NCI-H510A (cell line): ENCODE measurements at places on chromosomes 5 and 9.

DNA sequence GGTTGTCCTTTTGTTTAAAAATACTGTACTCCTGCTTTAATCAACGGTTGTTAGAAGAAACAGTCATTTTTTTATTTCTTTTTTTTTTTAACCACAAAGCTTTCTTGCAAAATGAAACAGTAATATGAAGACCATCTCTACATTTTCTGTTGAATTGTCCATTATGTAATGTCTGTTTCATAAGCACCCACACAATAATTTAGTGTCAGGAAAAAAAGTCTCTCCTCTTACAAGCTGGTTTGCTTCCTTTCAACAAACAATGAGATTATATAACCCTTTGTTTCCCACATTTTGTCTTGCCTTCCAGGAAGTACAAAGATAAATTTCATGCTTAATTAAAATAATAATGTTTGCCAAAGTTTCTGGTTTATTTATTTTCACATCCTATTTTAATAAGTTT is 16.7 kb downstream of the CTNNAL1 start:
- DNase-seq = no peak

GRCh38 chr5:126445502-126446174 is 22.4 kb downstream of the GRAMD2B start:
- no peak for DNase-seq

GRCh38 chr5:67214036-67214435 is 17.4 kb upstream of the CD180 start:
- DNase-seq = no peak

- no peak for DNase-seq
Observed at GRCh38 chr9:122131401-122132001, 28.1 kb downstream of the NDUFA8 start.

DNA sequence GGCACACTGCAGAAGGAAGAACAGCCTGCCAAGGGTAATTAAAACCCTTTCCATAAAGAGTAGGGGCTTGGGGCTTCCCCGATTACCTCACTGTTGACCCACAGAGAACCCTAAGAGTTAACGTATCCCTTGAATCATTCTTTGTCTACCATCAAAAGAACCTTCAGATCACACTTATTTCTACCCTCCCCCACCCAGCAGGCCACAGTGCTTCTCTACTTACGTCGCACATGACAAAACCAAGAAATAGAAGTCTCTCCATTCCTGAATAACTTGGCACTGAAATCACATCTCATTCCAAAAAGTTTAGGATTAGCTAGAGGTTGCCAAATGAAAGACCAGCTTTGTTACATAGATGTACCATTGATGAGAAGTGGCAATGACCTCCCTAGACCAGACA is 268.7 kb upstream of the GAS1 start:
- DNase-seq = no peak

DNA sequence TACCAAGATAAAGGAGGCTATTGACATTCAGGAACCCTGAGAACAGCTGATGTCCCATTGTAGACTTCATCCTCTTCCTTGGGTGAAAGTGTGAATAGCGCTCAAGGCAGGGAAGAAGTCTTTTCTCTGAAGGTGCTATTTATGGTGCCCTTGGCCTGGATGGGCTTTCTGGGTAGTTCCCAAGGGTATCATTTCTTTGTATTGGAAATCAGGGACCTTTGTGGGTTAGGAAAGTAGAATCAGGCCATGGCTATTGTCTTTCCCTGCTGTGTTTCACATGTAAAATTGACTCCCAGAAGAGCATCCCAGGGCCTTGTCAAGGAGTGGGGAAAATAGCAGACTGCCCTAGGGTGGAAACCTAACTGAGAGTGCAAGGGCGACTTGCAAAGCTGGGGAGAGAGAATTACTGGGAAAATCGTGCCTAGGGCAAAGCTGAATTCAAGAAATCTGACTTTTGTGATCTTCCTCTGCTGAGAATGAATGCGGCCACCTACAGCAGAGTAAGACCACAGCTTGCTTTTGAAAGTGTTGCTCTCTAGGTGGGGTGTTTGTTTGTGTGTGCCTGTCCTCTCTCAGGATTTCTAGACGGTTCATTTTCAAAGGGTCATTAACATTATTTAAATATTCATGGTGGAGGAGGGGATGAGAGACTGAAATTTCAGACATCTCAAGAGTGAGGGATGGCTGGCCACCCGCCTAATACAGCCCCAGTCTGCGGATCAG is 160.6 kb downstream of the C9orf152 start:
- DNase-seq = no peak

DNA sequence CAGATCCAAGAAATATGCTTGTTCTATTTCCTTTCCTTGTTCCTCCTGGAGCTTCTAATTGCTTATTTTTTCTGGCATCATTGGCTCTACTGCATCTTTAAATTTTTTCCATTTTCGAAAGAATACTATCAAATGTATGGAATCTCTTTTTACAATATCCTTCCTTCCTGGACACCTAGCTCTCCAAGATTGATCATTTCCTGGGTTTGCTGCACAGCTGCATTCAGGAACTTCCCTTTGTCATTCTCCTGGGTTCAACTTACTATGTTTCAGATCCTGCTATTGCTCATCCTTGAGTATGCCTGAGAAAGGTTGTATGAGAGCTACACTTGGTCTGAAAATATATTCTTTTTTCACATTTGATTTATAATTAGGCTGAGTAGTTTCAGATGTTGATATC is 73.7 kb upstream of the ERCC6L2 start:
- DNase-seq = no peak

DNA sequence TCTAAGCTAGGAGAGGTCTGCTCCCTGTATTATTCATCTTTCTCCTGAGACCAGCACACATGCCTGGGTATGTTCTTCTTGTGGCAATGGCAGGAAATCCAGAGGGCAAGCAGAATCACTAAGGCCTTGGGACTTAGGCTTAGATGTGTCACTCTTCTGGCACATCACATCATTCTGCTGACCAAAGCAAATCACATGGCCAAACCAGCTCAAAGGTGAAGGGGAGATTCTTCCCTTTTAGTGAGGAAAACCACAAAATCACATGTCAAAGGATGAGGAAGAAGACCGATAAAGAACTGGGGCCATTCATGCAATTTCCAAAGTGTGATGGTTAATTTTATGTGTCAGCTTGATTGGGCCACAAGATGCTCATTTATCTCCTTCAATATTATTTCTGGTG is 5.7 kb upstream of the AGGF1 start:
- DNase-seq = no peak

DNA sequence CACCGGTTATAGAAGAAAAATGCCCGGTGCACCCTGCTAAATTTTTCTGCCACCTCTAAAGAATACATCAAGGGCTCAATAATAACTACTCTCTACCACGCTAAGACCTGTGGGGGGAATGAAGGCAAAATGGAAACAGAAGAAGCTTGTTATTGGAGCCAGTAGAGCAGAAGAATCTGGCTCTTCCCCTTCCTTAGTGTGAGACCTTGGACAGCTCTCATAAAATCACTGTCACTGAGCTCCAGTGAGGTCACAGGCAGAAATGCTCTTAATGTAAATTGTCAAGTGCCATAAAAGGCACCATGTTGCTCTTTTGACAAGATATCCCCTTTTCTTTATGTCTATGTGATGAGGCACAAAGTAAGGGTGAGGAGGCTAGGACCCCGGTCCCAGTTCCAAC is 74.4 kb downstream of the ASTN2 start:
- no peak for DNase-seq

DNA sequence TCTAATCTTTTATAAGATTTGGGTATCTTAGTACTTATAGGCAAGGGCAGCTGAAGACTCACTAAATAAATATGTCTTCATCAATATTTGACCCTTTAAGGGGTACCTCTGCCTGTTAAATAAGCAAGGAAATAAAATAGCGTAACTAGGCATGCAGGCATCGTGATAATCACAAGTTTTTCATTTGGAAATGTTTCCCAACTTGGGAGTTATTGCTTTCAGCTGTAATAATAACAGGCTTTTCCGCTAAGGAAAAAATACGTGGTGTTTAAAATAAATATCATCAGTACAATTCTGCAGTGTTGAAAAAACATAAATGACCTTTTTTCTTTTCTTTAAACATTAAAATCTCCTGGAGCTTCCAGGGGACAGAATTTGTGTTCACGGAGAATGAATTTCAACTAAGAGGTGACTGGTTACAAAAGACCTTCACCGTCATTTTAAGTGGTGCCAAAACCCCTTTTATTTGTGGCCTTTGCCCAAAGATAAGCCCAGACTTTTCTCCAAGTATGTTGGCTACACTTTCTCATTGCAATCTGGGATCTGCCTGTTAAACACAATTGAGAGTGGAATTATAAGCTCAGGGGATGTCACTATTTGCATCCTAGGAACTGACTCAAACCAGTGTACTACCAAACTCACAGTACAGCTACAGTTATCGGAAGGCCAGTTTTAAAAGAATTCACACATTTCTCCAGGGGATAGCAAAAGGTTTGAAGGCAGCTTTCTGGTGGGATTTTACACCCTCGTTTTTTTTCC is 218.6 kb downstream of the FBXL7 start:
- no peak for DNase-seq

DNA sequence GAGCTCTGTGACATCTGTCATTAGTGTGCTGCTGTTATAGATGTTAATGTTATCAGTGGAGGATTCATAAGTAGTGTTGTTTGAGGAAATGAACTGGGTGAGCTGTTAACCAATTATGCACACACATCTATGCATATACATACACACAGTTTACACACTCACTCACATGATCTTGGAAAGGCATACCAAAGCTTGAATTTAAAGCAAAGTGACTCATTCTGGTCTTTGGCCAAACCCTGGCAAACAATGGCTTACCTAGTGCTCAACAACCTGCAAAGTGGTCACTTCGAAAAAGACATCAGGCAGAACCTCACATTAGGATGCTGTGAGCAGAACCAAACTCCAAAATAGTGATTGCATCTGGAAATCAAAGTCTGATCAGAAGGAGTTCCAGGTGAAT is 1037.3 kb upstream of the CDH6 start:
- no peak for DNase-seq

- DNase-seq = no peak
Observed at GRCh38 chr9:13933268-13933656, 380.7 kb downstream of the NFIB start.

DNA sequence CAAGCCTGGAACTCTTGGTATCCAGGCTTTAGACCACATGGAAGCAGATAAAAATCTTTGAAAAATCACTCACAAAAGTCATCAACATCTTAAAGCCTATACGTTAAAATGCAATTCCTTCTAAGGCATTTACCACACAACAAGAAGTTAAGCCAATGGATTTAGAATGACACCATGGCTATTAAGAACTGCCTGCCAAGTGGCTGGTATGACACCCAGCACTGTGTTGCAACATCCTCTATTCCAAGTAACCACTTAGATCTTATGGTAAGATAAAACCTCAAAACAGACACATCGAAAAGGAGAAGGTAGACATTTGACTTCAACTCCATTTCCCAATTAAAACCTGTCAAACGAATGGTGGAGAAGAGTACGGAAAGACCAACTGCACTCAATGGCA is 344.2 kb upstream of the SLC30A5 start:
- no peak for DNase-seq

DNA sequence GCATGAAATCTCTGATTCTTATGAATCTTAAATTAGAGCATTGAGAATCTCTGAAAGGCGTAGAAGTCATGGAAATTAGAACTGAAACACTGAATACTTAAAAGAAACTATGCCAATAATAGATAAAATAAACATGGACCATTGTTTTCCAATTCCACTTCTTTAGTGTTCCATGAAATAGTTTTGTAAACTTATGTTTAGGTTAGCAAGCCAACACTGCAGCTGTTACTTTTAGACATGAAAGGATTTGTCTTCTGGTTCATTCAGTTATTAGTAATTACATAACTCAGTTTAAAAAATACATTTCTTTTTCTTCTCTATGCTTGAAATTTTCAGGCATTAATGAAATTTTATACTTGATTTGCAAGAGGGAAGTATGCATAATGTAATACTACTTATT is 733.4 kb upstream of the NUDT12 start:
- DNase-seq = no peak

GRCh38 chr9:80233102-80233843 is 661.5 kb downstream of the TLE4 start:
- no peak for DNase-seq
